ENCODE measurements at places on chromosomes 2 and 18. TPM values are rescaled to one million over a fixed set of nuclear protein-coding genes. Genes with fewer than 3 reads are reported as not detected.

Gene IL18R1
- total RNA-seq, result 35.5 TPM

Gene TMX3
- total RNA-seq, result 68.0 TPM

Gene CPLX4
- not detected for total RNA-seq

Gene PLCL1
- 0.09 TPM for total RNA-seq

Gene VAMP8
- total RNA-seq, result 37.3 TPM

Gene HADHB
- total RNA-seq, result 120 TPM

Gene TXNDC2
- 0.17 TPM for total RNA-seq

Gene RAMP1
- 0.52 TPM for total RNA-seq

Gene G6PC2
- total RNA-seq, result not detected

Gene SP5
- not detected for total RNA-seq

Gene POTEJ
- not detected for total RNA-seq

Gene ADRA2B
- not detected for total RNA-seq

Gene SNORC
- 2.8 TPM for total RNA-seq

Gene AQP12A
- total RNA-seq, result not detected

Gene SDC1
- 31.7 TPM for total RNA-seq

Gene FBLN7
- total RNA-seq, result 1.0 TPM

Gene NPPC
- total RNA-seq, result not detected

Gene INPP4A
- total RNA-seq, result 16.7 TPM

Gene FAM210A
- total RNA-seq, result 11.2 TPM

Gene GALNT14
- total RNA-seq, result 21.8 TPM

Gene LYPD1
- total RNA-seq, result 32.4 TPM

Gene GKN2
- 1.6 TPM for total RNA-seq

Gene TBR1
- 0.05 TPM for total RNA-seq

Gene PCGF1
- total RNA-seq, result 56.9 TPM

Gene CENPA
- 31.9 TPM for total RNA-seq

Gene TMEM200C
- total RNA-seq, result 3.8 TPM

Gene DSEL
- 5.8 TPM for total RNA-seq

Gene ASAP2
- total RNA-seq, result 34.7 TPM

Gene C2orf80
- not detected for total RNA-seq

Gene VIL1
- total RNA-seq, result 0.02 TPM

Gene EGR4
- not detected for total RNA-seq

Gene TNS1
- not detected for total RNA-seq

Gene OTOS
- not detected for total RNA-seq

Gene ZNF385B
- total RNA-seq, result 2.3 TPM

Gene KLHL30
- total RNA-seq, result not detected

Gene ADAM23
- 24.6 TPM for total RNA-seq

Gene ZNF892
- 1.3 TPM for total RNA-seq

Gene RAB6C
- total RNA-seq, result not detected

Gene C2orf66
- 0.84 TPM for total RNA-seq

Gene SIGLEC15
- not detected for total RNA-seq

Gene SERPINB11
- 107 TPM for total RNA-seq

Gene C2orf92
- 1.6 TPM for total RNA-seq

Gene FSIP2
- not detected for total RNA-seq

Gene RNU2-63P
- 39.5 TPM for total RNA-seq

Gene IGFBP5
- total RNA-seq, result 0.82 TPM

Gene FASTKD1
- total RNA-seq, result 45.4 TPM

Gene LYG2
- total RNA-seq, result not detected

Gene SALL3
- total RNA-seq, result not detected

Gene SLC14A1
- total RNA-seq, result not detected

Gene UPP2
- not detected for total RNA-seq

Gene IL36A
- not detected for total RNA-seq

Gene EMILIN1
- not detected for total RNA-seq

Gene METTL8
- 34.3 TPM for total RNA-seq

Gene ANO7
- 1.9 TPM for total RNA-seq

Gene OTOF
- not detected for total RNA-seq

Gene STRN
- 16.1 TPM for total RNA-seq

Gene XDH
- 0.47 TPM for total RNA-seq

Gene NPHP1
- 11.9 TPM for total RNA-seq

Gene TRIM54
- not detected for total RNA-seq

Gene SFTPB
- not detected for total RNA-seq
